ENCODE measurements at places on chromosomes 12 and 14. TPM values are rescaled to one million over a fixed set of nuclear protein-coding genes. Genes with fewer than 3 reads are reported as not detected.
A peak's percentile ranks its signal among the peaks of the same experiment; 100 is the strongest.

GRCh38 chr14:60183741-60184140 lies 18.5 kb upstream of the DHRS7 start:
- DNase-seq = peak; percentile 50

- DNase-seq = no peak
These were observed 12.3 kb upstream of the C12orf71 start for GRCh38 chr12:27094726-27095125.

CLEC1A gene
- total RNA-seq = not detected

DNA sequence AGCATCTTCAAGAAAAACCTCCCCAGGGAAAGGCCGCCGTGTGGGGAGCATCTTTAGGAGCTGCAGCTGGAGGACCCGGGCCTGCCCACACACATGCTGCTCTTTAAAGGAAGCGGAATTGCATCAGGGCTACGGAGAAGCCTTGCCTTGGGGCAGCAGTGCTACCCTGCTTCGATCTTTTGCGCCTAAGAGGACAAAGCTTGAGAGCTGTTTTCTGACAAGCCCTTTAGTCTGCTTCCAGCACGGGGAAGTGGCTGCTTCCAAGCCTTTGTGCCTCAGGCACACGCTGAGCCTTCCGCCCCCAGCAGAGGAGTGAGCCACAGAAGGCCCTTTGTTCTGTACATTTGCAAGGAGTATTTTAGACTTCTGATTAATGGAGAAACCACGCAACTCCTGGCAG lies 31.5 kb downstream of the COA8 start:
- peak; percentile 67 for DNase-seq

GRCh38 chr12:41769810-41770209 lies 374.9 kb downstream of the GXYLT1 start:
- DNase-seq = no peak

DNA sequence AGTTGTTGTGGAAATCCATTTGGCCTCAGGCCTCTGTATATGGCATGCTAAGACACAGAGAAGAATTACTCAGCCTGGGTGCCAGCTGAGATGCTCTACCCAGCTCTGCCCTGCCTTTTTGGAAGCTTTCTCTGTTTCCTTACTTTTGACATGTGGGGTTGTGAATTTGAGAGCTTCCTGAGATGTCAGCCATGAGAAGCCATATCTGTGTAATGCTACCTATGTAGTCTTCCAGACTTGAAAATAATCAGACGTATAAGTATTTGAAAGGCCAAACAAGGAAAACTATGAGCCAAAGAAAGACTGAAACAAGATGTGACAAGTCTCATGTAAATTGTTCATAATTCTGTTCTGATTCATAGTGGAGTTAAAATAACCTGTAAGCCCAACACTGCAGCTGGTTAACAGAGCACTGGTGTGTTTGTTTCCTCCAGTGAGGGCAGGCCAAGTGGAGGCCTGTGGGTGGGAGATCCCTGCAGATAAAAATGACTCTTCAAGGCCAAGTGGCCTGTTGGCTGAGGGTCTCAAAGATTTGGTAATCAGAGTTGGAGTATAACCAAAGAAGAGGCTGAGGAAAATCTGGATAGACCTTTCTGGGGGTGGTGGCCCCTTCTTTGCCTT lies 94.0 kb downstream of the TMX1 start:
- DNase-seq = no peak

- peak; percentile 78 for DNase-seq
These were observed 21.3 kb downstream of the TBX3 start for GRCh38 chr12:114662512-114663177.

- peak; percentile 83 for DNase-seq
These were observed 9.9 kb downstream of the PMEL start for GRCh38 chr12:55955800-55956508.

APOF gene
- not detected for total RNA-seq

DNA sequence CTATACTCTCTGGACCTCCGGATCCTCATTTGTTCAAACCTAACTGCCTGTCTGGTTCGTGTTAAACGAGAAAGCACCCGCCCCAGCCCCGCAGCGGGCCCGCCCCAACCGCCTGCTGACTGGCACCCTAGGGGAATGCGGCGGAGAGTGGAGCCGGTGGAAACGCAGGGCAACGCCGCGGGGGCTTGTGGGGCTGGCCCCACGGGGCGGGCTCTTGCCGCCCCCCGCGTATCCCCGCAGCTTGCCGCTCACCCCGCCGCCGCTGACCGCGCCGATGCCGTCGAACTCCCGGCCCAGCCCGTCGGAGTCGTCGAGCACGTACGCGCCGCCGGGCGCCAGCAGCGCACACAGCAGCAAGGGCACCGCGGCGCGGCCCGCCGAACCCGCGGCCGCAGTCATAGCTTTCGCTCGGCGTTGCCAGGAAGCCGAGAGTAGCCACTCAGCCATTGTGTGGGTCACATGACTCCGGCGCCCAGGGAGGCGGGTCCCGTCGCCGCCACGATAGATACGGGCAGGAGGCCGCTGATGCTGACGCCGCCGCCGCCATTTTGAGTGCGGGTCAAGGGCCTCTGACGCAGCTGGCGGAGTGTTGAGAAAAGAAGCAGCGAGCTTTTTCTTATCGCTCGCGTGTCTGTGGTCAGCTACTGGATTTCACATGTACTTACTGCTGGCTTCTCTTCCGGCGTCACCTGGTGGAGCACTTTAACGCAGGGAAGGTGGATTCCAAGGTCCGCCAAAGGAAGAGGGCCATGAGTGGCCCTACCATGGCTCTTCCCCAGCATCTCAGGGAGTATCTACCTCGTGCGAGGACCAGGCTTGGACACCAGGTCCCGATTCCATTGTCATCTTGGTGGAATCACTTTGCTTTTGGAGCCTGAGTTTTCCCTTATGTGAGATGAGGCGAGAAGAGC lies at the start of gene GALC:
Gene GALC (minus strand): TSS at position 465 of the 911 bp plus-strand sequence. CDS start 18 bp downstream, at position 447.
- peak; percentile 65 for DNase-seq

- DNase-seq = no peak
These were observed 17.8 kb upstream of the EIF2B2 start for GRCh38 chr14:74985028-74985310.

GRCh38 chr12:15732341-15733061 lies 56.7 kb downstream of the EPS8 start:
- DNase-seq = peak; percentile 99

DNA sequence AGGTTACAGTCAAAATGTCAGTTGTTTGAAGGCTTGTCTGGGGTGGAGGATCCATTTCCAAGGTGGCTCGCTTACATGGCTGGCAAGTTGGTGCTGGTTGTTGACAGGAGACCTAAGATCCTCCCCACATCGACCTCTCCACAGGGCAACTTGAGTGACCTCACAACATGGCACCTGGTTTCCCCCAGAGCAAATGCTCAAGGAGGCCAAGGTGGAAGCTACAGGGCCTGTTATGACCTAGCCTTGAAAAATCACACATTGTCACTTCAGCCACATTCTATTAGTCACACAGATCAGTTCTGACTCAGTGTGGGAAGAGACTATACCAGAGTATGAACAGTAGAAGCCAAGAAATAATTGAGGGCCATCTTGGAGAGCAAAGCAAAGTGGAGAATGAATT lies 11.3 kb upstream of the GNG2 start:
- DNase-seq = peak; percentile 18

- no peak for DNase-seq
These were observed at the start of gene BDKRB1 for GRCh38 chr14:96255501-96256366. TSS of gene BDKRB1 (plus strand) at chr14:96256210. CDS start at chr14:96263683, 7,473 bp downstream.

DNA sequence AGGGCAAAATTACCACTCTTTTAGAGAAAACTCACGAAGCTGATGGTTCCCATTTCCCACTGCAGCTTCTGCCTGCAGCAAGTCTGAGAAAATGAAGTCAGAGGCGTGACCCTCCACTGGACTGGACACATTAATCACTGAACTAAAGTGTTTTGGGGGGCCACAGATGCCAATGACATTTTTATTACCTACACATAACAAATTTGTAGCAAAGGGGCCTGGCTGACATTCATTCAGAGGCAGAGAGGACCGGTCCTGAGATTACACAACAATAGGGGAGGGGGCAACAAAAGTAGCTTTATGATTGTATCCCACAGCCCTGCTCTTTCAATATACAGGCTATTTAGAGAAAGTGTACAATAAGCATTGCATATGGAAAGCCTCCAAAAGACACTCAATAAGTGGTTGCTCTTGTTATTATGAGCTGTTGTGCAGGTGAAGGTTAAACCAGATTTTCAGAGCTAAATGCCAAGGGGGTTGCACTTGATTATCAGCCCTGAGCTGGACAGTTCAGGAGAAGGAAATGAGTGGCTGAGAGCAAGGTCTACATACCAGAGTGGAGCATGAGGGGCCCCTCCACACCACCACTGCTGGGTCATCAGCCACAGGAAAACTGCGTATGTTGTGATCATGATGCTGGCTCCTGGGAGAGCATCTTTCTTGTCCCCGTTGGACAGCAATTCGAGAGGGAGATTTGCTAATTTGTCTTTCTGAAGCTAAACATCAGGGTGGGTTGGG lies 41.5 kb upstream of the CCDC60 start:
- no peak for DNase-seq

DNA sequence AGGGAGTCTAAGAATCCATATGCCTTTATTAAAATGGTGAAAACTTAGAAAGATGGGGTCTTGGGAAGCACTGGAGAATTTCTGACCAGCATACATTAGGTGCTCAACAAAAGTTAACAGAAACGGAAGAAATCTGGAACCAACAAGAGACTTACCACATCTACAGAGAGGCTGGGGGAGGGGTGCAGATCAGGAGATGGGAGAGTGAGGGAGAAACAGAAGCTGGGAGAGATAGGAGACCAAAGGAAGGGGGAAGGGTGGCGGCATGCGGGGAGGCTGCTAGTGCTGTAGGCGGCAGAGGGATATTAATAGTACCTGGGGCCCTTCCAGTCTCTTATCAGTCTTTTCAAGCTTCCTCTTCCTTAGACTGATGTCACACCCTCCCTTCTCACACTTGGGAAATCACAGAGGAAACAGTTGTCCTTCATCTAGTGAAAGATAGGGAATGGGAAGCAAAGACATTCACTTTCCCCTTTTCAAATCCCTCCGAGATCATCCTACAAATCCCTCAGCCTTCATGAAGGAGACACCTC lies 18.1 kb downstream of the ZBTB39 start:
- DNase-seq = no peak

DNA sequence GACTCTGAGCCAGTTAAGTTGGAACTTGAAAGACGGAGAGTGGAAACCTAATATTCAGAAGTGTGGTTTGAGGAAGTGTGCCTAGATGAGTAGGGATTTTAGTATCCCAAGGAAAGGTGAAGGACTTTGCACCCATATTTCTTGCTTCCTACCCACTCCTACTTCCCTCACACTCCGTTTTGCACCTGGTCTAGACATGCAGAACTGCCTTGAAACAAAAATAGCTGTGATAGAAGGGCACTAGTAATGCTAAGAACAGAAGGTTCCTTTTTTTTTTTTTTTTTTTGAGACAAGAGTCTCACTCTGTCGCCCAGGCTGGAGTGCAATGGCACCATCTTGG lies 732 bp upstream of the ARF3 start:
- no peak for DNase-seq

SLC25A21 gene
- total RNA-seq = 0.89 TPM

C12orf54 gene
- total RNA-seq = not detected

DNA sequence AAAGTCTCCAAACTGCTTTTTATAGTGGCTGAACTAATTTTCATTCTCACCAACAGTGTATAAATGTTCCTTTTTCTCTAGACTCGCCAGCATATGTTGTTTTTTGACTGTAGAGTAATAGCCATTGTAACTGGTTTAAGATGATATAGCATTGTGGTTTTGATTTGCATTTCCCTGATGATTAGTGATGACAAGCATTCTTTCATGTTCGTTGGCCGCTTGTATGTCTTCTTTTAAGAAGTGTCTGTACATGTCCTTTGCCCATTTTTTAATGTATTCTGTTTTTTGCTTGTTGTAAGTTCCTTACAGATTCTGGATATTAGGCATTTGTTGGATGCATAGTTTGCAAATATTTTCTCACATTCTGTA lies 404.9 kb downstream of the FLRT2 start:
- no peak for DNase-seq

DNA sequence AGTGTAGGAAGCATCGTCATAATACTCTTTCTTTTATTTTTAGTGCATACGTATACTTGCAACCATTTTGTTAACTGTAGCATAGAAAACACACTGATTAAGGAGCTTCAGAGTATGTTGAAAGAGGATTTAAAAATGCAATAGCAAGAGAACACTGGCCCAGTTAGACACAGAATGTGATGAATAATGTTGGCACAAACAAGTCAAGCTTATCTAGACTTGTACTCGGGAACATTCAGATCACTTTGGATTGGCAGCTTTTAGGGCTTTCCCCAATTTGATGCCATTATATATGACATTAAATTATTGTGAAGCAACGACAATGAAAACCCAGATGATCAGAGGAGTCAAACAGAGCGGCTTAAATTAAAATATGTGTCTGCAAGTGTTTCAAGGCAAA lies 468.1 kb downstream of the PRKD1 start:
- DNase-seq = no peak

- no peak for DNase-seq
These were observed 32.4 kb downstream of the ANO2 start for GRCh38 chr12:5912437-5913334.

DNA sequence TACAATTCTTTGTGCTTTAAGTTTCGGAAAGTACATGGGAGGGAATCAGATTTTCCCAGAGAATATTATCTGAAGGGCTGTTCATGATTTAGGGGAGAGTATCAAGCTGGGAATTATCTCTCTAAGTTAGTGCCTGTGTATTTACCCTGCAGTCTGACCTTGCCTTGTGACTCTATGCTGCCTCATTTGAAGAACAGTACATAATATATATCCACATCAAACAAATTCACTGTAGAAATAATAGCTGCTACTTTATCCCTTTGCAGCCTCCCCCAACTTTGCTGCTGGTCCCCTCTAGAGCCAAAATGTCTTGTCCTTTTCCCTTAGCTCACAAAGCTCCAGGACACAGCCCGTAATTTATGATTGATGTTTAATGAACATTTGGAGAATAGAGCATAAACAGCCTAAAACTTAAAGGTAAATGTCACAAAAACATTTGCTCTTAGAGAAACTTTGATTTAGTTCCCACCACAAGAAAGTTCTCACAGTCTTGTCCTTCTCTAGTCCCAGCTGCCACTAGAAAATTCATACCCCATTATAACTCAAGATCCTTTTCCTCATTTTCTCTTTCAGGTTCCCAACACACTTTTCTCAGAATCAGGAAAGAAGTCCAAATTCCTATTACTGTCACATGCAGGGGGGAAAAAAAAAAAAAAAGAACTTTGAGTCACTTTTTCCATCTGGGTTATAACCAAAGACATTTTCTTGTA lies 1009.6 kb downstream of the FLRT2 start:
- no peak for DNase-seq

- DNase-seq = peak; percentile 98
These were observed 124.1 kb downstream of the SSPN start for GRCh38 chr12:26319511-26319910.

GRCh38 chr12:8948701-8949341 lies 624 bp downstream of the M6PR start:
- DNase-seq = peak; percentile 11

GRCh38 chr12:9741726-9742125 lies 8.8 kb upstream of the CLECL1 start:
- DNase-seq = no peak

TMEM121 gene
- total RNA-seq = 8.4 TPM

- DNase-seq = no peak
These were observed 56.9 kb downstream of the HSP90AA1 start for GRCh38 chr14:102029956-102030355.

SLC7A7 gene
- total RNA-seq = 12.7 TPM
